Occipital lobe (tissue), 3 donors: ENCODE measurements at places on chromosomes 6 and 20.

DNA sequence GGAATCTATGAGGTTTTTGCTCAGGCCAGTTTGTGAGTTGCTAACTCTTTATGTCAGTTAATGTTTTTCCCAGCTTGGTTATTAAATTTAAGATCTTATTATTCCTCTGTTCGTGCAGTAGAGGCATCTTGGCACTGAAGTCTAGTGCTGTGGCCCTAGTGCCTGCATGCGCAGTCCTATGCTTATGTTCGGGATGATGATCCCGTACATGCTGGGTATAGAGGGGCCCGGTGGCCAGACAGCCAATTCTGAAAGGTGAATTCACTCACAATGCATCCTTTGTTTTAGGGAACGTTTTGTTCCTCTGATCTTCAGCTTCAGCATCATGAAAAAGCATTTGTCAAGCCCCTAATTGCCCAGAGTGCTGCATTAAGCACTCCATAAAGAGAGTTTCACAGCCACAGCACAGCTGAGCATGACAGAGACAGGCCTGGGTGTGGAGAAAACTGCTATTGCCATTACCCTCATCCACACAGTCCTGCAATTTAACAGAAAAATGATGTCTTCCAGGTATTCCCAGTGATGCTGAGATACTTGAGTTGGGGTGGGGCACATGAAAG, 39.8 kb upstream of the BACH2 start:
- no peak for DNase-seq

DNA sequence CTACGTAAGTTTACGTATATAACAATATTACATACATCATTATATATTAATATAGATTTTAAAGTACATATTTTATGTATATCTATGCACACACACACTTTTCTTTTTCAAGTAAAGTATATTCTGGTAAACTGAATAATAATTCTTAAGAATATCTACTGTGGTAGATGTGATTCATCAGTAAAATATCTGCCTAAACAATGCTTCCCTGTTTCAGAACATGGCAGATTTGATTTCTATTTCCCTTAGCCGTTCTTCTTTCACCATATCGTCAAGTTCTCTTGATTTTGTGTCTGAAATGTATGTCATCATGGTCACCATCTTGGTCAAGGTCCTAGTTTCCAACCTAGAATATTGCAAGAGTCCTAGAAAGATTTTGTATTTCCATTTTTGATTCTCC, 195.6 kb downstream of the HDGFL1 start:
- no peak for DNase-seq

DNA sequence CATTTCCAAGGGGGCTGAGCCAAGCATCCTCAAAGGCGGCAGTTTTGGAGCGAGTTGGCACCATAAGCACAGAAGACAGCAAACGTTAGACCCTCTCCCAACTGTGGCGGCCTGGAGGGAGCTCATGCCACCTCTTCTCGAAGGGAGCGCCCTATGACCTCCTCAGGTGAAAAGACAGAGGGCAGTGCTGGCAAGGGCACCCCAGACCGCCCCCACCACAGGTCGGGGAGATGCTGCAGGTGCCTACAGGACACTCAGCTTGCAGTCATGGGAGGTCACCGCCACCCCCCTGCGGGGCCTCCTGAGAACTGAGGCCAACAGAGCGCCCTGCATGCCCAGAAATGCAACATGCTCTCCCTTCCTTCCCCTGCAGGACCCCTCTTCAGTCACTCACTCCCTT, 45.1 kb upstream of the BHLHE23 start:
- DNase-seq, result no peak

DNA sequence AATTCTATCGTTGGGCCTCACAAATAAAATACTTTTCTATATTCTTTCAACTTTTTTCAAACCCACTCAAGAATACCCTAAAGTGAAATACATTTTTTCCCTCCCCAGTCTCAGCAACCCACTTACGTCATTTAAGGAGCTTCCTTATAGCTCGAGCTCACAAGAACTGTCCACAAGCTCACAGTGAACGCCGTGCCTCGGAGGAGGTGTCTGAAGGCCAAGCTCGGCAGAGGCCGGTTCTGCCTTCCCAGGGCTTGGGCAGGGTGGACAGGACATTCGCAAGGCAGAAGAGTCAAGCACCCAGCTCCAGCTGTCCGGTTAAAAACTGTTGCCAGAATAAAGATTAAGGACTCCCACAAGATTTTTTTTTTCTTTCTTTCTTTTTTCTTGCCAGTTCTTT, 802.3 kb downstream of the QKI start:
- no peak for DNase-seq

GRCh38 chr6:93964321-93964720, 545.0 kb upstream of the EPHA7 start:
- no peak for DNase-seq

GRCh38 chr6:27139756-27140579, 107.5 kb upstream of the PRSS16 start:
- no peak for DNase-seq

DNA sequence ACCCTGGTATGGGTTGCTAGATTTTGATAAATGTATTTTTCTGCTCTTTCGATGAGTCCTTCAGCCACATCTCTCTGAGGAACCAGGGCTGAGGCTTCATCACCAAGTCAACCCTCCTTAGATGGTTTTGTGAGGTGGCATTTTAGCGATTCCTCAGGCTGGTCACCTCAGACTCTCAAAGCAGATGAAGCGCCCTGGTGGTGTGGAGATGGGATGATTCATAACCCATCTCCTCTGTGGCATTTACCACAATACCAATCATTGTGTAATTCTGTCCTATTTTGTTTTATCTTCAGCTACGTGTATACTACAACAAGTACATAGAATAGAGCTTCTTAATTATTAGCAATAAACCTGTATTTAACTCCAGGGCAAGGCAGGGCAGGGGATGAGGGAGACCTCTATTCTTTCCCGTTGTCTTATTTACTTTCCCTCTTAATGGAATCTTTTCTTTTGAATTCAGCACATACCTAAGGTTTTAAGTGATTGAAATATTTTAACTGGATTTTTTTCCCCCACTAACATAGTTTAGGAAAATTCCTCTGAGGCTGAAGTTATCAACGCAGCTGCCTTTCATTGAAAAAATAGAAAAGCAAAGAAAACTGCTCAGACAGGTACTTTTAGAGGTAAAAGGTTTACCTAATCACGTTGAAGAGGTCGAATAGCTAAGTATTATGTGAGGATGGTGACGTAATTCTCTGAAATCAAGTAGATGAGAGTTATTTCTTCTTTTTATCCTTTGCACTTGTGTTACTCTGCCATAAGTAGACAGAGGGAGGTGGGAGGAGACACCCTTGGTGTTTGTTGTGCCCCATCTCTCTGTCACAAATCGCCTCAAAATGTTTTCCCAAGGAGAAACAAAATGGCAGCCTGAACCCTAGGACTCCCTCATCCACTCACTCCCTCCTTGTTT, 57.4 kb upstream of the EDN3 start:
- DNase-seq, result no peak

GRCh38 chr20:35699957-35700624, 886 bp downstream of the ROMO1 start:
- no peak for DNase-seq

DNA sequence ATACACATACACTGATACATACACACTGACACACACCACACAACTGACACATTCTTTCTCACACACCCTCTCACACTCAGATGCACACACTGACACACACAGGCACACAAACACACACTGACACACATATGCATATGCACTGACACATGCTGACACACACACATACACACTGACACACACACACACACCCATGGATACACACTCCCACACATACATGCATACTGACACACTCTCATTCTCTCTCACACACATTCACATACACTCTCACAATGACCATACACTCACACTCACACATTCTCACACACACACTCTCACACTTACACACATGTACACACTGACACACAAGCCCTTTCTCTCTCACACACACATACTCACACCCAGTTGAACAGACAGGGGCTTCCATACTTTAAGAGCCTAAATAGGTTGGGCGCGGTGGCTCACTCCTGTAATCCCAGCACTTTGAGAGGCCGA, 236.4 kb downstream of the LRFN2 start:
- no peak for DNase-seq

DNA sequence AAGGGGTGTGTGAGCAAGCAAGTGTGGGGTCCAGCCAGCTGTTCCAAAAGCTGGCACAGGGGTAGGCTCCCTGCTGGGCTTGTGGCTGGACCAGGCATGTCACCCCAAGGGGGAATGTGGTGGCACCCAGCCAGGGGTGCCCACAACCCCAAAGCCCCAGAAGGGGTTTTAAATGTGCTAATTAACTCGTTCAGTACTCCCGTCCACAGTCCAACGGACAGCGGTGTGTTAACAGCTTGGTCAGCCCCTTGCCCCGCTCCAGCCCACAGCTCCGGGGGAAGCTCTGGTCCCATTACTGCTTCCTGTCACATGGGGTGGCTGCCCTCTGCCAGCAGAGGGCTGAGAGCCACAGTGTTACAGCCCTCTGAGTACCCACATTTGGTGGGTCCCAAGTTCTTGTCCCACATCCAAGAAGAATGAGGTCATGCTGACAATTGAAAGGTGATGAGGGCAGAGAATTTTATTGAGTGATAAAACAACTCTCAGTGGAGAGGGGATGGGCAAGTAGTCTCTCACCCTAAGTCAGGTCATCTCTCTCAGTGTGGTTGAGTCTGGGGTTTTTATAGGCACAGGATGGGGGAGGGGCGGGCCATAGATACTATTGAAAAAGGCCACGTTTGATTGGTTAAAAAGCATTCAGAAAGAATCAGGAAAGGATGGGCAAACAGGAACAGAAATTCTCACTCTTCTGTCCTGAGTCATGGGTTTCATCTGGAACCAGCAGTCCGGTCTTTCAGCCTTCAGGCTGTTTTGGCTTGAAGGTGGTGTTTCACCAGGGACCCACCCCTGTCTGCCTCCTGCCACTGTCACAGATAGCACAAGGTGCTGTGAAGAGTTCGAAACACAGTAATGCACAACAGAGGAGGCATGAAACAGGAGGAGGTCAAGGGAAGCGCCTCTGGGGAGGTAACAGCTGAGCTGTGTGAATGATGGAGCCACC, 238.5 kb downstream of the NFATC2 start:
- DNase-seq, result no peak

DNA sequence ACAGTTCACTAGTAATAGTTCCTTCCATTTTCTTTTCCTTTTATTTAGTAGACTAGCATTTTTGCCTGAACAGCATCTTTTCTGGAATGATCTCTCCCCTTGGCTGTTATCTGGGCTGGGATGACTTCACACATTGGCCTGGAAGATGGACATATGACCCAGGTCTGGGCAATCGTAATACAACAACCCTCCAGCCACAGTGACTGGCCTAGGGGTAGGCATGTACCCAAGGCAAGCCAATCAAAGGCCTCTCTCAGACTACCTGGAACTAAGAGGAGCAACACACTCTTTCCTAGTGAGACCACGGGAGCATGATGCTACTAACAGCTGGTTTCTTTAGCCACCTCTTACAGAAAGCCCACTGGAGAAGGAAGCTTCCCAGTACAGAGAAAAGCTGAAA, 252.2 kb downstream of the GMPR start:
- DNase-seq, result no peak

- peak; percentile 56 for DNase-seq
These were observed 38.1 kb downstream of the GNAS start for GRCh38 chr20:58890518-58891085.

DNA sequence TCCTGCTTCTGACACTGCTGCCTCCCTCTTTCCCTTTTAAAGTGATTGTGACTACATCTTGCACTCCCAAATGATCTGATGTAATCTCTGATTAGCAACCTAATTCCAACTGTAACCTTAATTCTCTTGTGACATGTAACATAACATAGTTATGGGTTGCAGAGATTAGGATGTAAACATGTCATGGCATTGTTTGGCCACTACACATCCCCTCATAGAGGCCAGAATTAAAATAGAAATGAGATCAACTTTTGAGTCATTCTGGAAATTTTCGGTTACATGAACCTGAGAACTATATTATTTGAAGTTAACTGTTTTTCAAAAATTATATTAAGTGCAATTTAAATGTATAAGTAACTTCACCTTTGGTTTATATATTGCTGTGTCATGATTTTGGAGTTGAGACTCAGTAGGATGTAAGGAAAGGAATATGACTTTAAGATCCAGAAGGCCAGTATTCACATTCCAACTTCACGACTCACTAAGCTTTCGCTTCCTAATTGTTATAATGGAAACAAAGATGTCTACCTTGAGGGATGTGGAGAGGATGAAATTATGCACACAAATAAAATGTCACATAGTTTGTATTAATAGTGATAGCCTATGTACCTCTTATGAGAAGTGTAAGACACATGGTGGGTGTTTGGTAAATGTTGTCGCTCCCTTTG, 611.9 kb upstream of the MAP3K7 start:
- DNase-seq, result no peak

GRCh38 chr6:41455410-41455809, 90.8 kb upstream of the FOXP4 start:
- no peak for DNase-seq

DNA sequence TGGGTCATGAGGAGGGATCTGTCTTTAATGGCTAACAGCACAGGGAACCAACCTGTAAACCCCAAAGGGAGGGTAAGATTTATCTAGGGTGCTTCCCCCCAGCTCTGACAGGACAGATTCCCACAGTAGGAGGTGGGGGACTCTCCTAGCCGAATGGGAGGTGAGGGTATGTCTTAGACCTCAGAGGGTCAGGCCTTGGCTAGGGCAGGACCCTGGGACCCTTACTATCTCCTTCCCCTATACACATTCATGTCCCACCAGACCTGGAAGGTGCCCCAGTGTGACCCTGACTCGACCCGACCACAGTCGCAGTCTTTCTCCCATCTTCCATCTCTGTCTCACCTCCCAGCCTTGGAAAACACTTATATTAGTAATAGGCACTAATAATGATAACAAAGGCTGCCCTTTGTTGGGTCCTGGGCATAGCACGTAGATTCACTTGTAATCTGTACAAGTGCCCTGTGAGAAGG, 36.8 kb downstream of the VEGFA start:
- DNase-seq, result no peak
